IPS DF 19.7 (cell line): ENCODE measurements at places on chromosomes 16 and 17.

DNA sequence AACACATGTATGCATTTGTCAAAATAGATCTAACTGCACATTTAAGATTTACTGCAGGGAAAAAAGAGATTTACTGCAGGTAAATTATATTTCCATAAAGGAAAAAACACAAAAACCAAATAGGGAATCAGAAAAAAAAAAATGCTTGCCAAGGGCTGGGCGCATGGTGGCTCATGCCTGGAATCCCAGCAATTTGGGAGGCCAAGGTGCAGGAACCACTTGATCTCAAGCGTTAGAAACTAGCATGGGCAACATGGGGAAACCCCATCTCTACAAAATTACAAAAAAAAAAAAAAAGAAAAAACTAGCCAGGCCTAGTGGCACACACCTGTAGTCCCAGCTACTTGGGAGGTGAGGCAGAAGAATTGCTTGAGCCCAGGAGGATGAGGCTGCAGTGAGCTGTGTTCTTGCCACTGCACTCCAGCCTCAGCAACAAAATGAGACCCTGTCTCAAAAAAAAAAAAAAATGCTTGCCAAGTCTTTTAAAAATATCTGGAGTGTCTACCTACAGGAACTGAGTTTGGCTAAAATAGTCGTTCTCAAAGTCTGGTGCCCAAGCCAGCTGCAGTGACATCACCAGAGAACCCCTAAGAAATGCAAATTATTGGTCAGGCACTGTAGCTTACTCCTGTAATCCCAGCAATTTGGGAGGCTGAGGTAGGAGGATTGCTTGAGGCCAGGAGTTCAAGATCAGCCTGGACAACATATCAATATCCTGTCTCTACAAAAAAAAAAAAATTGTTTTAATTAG lies 17.5 kb downstream of the TRIM25 start:
- DNase-seq: no peak

DNA sequence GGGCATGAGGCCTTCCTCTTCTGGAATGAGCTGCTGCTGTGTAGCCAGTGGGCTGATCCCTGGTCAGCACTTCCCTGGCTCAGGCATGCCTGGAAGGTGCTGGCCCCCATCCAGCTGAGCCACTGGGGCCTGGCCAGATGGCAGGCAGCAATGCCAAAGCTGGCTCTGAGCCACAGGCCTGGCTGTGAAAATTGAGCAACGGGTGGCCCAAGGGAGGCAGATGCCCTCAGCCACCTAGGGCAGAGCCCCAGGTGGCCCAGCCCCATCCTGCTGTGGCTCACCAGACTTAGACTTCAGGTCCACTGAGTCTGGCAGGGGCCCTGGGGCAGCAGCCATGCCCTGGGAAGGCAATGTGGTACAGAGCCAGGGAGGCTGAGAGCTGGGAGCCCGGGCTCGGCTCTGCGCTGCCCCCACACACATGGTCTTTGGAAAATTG lies 8.5 kb upstream of the CRHR1 start:
- DNase-seq: no peak

DNA sequence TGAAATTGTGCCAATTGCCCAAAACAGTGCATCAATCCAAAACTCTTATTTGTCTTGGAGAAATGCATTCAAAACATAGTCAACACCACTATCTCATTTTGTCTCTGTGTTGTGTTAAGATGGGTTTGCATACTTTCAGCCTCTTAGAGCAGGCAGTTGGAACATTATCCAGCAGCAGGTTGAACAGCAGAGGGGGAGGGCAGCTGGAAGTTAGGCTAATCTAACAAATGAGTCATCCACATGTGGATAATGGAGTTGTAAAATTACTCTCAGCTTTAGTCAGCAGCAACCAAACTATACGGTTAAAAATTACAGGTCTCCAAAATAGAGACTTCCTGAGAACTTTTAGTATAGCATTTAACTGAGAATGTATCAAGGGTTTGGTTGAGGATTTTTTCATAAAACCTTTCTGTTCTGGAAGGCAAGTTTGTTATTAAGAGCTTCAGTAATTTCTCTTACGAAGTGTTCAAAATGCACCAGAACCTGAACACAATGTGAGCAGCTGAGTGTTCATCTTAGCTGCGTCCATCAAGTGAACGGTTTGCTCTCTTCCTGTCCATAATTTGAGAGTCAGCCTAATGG lies 46.3 kb downstream of the PRKCA start:
- no peak for DNase-seq

GRCh38 chr17:7427549-7427948 lies 1.1 kb upstream of the SPEM3 start:
- no peak for DNase-seq

GRCh38 chr17:7078711-7079110 lies 1.3 kb downstream of the CLEC10A start:
- DNase-seq: no peak

DNA sequence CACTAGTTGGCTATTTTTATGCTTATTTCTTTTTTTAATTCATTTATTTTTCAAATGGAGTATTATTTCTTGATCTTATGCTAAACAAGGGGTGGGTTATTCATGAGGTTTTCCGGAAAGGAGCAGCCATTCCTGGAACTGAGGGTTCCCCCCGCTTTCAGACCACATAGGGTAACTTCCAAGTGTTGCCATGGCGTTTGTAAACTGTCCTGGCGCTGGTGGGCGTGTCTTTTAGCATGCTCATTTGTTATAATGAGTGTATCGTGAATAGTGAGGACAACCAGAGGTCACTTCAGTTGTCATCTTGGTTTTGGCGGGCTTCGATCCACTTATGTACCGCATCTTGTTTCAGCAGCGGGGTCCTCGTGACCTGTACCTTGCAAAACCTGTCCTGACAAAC lies 29.6 kb upstream of the ASGR2 start:
- DNase-seq: no peak

- no peak for DNase-seq
Observed at GRCh38 chr17:6452471-6453266, 8.4 kb downstream of the PIMREG start.
